ENCODE measurements at places on chromosomes 13 and 19.

DNA sequence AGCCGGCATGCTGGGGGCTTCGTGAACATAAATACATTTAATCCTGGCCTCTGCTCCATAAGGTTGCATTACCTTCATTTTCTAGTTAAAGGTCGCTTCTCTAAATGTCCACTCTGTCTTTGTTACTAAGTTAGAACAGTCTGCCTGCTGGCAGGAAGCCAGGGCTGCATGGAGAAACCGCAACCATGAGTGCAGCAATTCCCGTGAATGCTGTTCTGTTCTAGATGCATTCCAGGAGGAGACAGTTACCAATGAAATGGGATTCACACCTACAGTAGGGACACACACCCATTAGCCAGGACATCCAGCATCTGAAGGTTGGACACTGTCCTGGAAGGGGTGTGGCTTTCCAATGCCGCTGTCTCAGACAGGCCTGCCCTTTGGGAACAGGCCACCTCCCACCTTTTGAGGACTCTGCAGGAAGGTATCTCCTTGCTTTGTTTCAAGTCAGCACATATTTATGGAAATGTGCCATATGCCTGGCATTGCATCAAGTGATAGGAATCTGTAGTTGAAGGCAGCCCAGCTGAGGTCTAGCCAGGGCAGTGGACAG is 129.7 kb downstream of the SLC7A1 start:
- DNase-seq, result no peak

- no peak for DNase-seq
Observed at GRCh38 chr13:95391785-95392184, 90.5 kb upstream of the ABCC4 start.

DNA sequence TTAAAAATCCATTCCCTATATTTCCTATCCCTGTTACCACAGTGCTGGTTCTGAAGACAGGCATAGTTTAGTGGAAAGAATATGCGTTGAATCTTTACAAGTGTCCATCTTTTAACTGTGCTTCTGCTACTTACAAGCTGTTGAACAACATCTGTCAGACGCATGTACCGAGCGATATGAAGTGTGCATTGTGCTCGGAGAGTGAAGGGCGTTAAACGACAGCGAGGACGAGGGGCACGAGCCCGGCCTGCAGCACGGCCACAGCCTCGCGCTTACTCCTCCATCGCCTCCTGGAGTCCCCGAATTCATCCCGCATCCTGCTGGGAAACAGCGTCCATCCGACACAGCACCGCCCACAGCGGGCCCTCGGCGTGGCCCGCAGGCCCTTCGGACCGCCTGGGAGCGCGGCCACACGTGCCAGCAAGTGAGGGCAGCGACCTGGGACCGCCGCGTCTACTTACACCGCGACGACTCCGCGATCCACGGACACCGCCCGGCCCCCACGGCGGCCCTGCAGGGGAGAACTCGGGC is 514 bp downstream of the PCID2 start:
- no peak for DNase-seq

- no peak for DNase-seq
Observed at GRCh38 chr13:78787190-78787589, 128.2 kb upstream of the OBI1 start.

GRCh38 chr19:38247734-38248268 is 8.4 kb downstream of the PPP1R14A start:
- DNase-seq, result no peak

- no peak for DNase-seq
Observed at GRCh38 chr13:111999352-111999751, 67.6 kb upstream of the SOX1 start.

- DNase-seq, result no peak
Observed at GRCh38 chr13:20150561-20150960, 10.3 kb downstream of the GJA3 start.

DNA sequence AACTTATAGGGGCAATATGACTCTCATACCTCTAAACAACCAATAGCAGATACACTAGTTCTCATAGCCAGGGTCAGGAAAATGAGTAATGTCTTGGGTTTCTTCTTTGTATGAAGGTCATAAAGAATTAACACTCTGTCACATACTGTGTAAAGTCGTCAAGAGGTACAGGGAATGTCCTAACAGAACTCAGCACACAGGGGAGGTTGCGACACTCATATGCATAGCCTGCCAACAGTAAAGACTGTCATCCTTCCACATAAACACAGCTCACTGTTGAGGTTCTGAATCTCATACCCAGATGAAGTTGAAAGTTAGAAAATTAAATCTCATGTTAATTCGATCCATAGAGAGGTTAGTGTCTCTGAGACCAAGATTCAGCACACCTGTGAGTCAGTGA is 34.2 kb upstream of the ZNF254 start:
- no peak for DNase-seq

DNA sequence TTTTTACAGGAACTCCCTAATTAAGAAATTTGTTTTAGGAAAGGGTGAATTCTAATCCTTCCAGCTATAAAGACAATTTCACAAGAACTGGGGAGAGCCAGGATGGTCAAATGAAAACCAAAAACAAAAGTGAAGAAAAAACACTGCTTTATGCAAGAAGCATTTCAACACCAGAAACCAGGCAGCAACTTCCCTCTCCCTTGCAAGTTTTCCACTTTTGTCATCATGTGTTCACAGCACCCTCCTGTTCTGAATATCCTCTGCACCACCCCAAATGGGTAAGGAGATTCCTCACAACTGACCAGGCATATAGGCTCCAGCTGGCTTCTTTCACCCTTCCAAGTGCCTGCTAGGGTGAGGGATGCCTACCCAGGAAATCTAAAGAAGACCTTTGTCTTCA is 328.1 kb downstream of the TBC1D4 start:
- DNase-seq, result no peak

DNA sequence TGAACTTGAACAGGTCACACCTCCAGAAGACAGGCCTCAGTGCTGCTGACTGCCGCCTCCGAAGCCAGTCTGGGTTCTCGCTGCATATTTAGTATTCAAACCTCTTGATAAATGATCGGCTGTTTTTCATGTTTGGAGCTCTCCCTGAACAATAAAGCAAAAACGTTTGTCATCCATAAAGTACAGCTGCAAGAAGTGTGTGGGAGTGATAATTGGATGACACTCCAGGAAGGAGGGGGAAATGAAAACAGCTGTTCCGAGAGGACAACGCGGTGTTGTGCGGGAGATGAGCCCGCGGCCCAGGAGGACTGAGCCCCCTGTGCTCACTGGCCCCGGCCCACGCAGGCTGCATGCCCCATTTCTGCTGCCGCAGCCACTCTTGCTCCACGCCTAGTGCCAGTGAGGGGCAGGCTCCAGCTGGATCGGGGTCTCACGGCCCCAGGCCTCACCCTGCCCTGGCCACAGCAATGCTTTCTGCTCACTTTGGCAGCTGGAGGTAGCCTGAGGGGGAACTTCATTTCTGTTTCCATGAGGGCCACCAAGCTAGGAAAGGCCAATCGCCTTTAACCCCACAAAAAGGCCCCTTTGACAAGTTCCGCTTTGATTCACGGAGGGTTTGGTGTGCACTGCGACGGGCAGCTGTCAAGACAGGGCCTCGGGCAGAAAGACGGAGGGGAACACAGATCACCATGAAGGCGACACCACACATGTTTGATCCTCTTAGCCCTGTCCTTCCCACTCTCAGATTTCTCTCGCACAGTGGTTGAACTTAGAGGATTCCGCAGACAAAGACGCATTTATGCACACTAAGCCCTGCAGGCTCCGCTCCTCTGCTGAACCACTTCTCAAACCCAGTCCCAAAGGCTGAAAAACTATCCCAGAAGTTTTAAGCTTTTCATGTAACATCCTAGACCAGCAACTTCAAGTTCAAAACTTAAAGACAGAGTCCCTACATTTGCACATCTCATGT is 537.6 kb downstream of the EFNB2 start:
- no peak for DNase-seq

GRCh38 chr19:10393137-10393536 is 10.2 kb downstream of the CDC37 start:
- no peak for DNase-seq

GRCh38 chr19:34556488-34556887 is 74.9 kb downstream of the WTIP start:
- DNase-seq, result no peak

DNA sequence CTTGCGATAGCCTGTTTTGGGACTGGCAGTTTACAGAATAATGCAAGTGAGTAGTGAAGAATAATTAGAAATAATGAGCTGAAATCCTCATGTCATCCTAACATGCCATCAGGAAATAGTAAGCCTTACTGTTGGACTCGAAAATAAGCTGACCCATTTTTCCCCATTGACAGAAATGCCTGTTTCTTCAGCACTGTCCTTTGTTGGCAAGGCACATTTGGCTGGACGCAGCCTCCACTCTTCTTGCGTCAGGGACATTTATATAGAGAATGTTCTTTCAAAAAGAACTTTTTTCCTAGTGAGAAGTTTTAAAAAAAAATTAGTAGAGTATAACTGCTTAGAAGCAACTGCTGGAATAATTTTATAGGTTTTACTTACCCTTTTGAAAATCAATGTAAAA is 47.1 kb downstream of the ARHGAP35 start:
- no peak for DNase-seq

DNA sequence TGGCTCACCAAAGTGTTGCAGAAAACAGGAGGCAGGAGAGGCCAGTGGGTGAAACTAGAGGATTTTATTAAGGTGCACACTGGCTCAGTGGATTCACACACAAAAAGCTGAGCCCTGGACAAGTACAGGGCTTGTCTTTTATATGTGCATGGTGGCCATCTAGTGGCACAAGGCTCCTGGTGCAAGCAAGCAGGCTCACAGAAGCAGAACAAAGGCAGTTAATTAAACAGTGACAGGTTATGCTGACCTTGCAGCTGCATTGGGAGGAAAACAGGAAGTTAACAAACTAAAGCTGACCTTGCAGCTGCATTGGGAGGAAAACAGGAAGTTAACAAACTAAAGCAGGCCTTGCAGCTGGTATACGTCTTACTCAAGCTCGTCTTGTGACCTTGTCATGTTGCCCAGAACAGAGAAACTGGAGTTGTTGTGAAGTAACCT is 65.3 kb upstream of the ZNF681 start:
- no peak for DNase-seq

DNA sequence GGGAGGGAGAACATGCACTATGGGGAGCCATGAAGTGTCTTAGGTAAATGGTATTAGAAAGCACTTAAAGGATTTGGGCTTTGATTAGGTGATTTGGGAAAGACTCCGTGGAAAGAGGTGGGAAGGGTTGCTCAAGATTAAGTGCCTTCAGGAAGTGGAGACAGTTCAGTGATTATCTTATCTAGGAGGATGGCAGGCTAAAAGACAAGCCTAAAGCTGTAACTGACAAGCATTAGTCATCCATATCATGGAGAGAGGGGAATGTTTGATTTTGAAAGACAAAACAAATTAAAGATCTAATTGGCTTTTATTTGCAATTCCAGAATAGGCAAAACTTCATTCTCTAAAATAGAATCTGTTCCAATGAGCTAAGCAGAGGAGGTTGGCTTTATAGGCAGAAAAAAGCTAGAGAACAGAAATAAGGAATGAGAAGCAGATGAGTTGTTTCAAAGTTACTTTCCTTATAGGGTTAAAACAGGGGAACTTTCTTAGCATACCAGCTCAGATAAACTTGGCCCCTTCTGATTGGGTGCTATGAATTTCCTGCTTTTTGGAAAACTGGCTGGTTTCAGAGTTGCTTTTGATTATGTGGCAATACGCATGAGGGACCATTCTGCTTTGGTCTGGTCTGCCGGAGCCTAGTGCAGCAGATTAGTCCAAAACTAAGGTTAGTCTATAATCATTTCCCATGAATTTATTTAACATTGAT is 1.8 kb upstream of the DIAPH3 start:
- DNase-seq, result no peak

DNA sequence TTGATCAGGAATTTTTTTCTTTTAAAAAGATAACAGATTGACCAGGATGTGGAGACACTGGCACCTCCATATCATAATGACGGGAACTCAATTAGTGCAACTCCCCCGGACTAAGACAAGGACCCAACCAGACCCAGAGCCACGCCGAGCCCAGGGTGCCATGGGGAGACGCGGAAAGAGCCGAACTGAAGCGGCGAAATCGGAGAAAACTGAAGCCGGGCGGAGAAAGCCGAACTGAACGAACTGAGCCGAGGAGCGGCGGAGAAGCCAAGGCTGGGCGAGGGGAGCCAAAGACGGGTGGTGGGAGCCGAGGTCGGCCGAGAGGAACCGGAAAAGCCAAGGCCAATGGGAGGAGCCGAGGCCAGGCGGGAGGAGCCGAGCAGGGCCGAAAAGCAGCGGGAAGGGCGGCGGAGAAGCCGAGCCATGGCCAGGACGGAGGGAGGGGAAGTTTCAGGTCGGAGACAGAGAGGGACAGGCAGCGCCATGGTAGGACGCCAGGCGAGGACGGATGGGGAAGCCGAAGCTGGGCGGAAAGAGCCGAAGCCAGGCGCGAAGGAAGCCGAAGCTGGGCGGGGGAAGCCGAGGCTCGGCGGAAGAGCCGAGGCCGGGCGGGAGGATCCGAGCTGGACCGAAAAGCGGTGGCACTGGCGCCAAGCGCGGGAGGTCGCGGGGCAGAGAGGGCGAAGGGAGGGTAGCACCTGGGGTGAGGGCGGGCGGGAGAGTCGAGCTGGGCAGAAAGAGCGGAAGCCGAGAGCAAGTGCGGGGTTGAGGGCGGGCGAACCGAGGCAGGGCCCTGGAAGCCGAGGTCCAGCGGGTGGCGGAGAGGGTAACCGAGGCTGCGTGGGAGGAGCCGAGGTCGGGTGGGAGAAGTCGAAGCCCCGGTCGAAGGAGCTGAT is 29.4 kb downstream of the ZNF557 start:
- peak; percentile 82 for DNase-seq

DNA sequence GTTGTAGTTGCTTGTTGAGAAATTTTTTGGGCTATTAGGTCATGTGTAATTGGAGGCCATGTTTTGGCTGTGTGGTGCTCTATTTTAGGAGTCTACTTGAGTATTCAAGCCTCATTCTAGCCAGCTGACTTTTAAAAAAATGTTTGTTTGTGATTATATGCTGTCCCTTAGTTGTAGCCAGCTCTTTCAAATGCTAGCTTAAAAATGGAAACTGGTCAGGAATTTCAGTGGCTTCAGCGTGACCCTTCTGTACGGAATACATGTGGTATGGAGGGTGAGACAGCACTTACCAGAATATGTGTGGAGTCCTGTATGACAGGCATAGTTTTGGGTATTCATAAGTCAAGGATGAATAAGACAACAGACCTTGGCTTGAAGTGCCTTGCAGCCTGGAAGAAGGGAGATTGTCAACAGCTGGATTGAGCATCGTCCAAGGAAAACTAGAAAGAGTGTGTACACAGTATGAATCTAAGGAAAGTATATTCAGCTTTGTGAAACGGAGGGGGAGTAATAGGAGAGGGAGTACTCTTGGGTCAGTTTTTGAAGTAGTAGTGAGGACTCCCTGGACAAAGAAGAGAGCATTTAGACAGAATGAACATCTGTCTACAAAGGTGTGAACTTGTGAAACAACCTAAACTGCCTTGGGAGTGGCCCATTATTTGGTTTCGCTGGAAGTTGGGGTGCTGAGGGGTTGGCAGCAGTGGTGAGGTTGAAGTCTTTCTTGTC is 20.0 kb upstream of the WTIP start:
- DNase-seq, result no peak

- DNase-seq, result no peak
Observed at GRCh38 chr13:53847502-53847901, 818.9 kb downstream of the OLFM4 start.
